ENCODE measurements at places on chromosomes 16 and 17.

GRCh38 chr17:17873450-17873991 is 36.7 kb upstream of the SREBF1 start:
- no peak for DNase-seq

DNA sequence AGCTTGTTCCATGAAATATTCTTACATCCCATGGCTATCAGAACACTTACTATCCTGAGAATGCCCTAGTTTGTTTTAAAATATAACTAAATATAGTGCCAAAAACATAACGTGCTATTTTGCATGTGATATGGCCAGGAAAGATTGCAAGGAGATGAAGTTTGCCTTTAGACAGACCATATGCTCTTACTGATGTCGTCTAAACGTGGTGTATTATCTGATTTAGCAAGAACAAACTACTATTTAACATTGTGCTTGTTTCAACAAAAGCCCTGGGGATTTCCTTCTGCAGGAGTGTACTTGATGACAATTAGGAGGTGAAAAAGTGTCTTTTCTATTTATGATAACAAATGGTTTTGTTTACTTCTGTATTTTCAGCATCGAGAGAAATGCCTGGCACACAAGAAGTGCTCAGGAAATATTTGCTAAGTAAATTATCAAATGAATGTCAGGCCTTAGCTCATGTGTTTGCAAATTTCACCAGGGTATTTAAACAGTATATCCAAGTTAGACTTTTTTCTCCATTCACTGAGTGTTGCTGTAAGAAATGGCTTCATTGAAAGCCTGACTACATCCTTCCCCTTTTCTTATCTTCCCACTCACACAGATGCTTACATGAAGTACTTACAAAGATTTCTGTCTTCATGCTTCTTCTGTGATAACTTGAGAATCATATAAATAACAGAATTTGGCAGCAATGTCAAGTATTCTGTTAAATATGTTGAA is 1033.6 kb downstream of the CDH8 start:
- no peak for DNase-seq

DNA sequence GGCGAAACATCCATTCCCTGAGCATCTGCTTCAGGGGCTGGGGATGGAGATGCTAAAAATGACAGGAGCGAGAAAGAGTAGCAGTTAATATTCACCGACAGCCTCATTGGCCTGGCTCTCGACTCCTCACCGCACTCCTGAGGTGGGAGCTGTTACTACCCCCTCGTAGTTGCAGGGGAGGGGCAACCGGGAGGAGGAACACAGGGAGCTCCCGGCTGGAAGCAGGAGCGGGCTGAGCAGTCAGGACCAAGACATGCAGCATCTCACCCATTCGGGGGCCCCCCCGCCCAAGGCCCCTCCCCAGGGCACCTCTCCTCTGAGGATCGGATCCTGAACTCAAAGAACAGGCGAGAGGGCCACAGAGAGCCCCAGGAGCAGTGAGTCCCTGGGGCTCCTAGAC is 4.5 kb upstream of the ACSF3 start:
- DNase-seq, result no peak

GRCh38 chr17:48929812-48930165 is 14.9 kb downstream of the SNF8 start:
- DNase-seq, result no peak

GRCh38 chr16:72189865-72190371 is 18.0 kb upstream of the PMFBP1 start:
- no peak for DNase-seq

DNA sequence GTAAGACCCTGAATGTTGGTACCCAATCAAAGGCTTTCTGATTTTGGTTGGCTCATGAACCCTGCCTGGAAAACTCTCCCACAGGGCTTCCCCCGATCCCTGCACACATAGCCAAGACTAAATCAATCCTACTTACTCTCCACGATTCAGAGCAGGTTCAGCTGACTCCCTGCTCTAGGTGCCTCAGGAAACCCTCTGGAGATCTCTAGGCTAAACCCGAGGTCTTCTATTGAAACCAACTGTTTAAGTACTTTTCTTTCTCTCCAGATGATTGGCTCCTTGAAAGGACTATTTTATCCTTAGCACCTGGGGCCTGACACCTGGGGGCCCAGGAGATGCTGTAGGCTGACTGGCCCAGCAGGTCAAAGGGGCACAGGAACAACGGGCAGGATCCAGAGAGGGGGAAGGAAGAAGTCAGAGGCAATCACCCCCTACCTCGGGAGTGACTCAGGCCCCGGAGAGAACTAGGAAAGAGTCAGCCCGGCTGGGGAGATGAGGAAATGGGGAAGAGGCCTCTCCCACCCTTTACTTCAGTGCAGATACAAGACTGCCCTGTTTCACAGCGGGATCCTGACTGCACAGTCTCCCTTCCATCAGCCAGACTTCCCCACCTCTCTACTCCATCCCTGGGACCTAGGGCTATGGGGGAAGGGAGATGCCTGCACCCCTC is 2.0 kb downstream of the TBC1D10B start:
- no peak for DNase-seq

- no peak for DNase-seq
Measured at GRCh38 chr17:78343543-78344201, 16.2 kb downstream of the SOCS3 start.

- no peak for DNase-seq
Measured at GRCh38 chr17:45135978-45136791, 698 bp downstream of the ACBD4 start.

DNA sequence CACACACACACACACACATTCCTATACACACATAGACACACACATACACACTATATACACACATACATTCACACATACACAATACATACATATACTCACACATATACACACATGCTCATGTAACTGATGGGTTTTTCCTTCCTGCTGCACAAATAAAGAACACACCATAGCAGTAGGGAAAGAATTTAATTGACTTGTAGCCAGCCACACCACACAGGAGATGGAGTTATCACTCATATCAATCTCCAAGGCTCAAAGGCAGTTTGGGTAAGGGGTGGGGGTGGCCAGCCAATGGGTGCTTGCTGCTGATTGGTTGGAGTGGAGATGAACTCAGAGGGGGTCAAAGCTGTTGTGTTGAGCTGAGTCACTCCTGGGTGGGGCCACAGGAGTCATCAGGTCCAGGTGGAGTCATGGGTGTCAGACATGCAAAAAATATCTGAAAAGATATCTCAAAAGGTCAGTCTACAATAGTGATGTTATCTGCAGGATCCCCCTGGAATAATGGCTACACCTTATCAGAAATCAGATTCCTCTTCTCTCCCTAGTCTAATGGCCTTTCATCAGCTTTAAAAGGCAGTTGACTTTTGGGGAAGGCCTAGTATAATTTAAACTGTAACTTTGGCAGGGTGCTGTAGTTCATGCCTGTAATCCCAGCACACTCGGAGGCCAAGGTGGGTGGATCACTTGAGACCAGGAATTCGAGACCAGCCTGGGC is 46.1 kb downstream of the WSB1 start:
- DNase-seq, result no peak

- DNase-seq, result no peak
Measured at GRCh38 chr17:33284022-33284421, 9.1 kb downstream of the ASIC2 start.

DNA sequence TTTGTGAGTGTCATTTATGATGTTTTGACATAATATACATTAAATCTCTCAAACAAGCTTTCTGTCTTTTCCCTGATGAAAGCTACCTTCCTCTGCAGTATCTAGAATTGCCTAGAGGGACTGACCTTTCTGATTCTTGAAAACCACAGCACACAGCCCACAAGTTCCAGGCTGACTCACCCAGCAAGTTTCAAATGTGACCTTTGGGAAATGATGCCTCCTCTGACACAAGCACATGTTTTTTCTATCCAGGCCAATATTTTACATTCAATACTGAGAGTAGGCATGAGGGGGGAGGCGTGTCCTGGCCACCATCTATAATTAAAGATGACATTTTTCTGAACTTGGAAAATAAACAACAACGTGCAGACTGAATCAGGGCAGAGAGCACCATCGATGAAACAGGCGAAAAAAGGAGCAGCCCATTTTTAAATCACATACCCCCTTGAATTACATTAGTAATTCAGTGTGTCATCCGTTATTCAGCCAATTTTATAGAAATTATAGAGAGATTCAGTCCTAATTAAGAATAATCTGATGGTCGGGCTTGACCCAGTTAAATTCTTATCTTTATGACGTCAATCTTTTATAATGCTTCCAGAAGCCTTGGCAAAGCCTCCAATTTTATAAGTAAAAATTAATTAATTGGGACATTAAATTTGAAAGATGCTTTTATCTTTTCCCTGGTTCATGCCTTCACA is 292.6 kb upstream of the CDH11 start:
- no peak for DNase-seq

GRCh38 chr16:88558457-88559442 is 11.5 kb upstream of the ZC3H18 start:
- DNase-seq, result no peak

- DNase-seq, result no peak
Measured at GRCh38 chr17:17696882-17697633, 15.8 kb downstream of the RAI1 start.

GRCh38 chr16:22890976-22891375 is 77.0 kb downstream of the HS3ST2 start:
- no peak for DNase-seq

DNA sequence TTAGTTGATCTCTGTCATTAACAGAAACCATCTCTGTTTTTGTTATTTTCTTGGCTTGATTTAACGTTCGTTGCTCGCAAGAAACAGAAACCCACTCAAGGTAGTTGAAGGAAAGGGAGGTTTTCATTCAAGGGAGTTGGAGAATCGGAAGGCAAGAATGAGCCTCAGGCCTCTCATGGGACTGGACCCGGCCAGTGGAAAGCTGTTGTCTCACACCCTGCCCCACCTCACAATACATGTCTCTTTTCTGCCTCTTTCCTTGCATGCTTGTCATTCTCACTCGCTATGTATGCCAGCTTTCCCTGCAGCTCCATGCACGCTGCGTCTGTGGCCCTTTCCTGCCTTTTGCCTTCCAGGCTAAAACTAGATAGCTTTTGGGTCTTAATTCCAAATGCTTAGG is 18.3 kb downstream of the DCAF7 start:
- DNase-seq, result no peak

DNA sequence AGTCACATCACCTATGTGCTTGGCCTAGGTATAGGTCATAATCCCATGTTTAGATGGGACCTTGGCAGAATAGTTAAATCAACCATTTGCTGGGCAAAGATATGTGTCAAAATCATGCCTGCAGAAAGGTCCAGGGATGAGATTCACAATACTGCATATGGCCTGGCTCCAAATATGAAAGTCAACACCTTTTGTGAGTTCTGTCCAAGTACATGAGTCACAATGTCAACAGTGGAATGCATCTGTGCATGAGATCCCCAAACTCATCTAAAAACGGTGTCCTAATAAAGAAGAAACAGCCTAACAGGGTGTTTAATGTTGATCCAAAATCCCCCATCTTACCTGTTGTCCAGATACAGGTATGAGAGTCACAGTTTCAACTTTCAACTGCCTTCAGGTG is 1847.5 kb downstream of the TP53TG3F start:
- no peak for DNase-seq

DNA sequence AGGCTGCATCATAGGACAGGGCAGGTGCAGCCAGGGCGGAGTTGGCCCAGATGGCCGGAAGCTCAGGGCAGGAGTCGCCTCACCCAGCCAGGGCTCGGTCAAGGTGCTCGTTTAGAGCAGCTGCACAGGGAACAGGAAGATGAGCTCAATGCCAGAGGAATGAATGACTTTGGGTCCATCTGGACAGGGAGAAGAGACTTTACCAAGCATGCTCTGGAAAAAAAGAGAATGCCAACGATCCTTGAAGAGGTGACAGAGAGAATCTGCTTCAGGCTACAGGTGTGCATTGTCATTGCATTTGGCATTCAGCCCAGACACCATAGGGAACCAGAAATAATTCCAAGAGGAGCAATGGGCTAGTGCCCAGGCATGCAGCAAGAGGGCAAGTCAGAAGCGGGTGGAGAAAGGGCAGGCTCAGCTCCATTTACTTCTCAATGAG is 6.7 kb upstream of the MPP3 start:
- DNase-seq, result no peak

DNA sequence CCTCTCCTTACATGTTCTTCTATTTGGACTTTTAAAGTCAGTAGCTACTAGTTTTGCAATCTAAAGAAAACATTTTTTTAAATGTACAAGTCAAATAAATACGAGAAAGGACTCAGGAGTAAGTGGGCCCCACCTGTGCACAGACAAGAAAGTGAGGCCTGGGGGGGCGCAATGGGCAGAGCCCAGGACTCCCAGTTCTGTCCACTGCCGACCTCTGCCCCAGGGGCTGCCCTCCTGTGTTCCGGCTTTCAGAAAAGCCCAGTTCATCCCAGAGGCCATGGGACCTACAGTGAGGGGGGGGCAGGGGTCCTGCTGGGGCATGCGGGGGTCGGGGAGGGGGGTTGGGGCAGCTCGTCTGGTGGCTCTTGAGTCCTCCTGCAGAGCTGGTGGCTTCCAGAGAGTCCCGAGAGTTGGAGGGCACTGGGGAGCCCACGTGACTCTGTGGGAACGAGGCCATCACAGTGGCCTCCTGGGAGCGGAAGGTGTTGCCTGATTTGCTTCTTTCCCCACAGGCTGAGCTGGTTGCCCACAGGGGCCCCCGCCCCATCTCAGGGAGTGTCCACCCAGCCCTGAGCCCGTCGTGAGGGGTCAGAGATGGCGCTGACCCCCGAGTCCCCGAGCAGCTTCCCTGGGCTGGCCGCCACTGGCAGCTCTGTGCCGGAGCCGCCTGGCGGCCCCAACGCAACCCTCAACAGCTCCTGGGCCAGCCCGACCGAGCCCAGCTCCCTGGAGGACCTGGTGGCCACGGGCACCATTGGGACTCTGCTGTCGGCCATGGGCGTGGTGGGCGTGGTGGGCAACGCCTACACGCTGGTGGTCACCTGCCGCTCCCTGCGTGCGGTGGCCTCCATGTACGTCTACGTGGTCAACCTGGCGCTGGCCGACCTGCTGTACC is 2.4 kb downstream of the UTS2R start:
- no peak for DNase-seq

GRCh38 chr17:20180661-20181060 is 171.5 kb downstream of the SPECC1 start:
- no peak for DNase-seq

DNA sequence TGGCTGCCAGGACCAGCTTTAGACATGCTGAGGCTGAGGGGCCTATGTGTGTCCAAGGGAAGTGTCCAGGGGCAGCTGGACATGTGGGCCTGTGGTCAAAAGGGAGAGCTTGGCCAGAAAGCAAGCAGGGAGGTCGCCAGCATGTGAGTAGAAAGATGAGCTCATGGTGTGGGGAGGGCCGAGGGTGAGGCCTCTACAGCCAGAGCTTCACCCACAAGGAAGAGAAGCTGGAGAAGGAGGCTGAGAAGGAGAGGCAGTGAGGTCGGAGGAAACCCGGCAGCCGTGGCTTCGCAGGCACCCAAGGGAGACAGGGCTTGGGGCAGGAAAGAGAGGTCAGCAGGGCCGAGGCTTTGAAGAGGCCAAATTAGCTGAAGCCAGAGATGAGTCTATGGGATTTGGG is 4.0 kb upstream of the HSD11B2 start:
- DNase-seq, result no peak

DNA sequence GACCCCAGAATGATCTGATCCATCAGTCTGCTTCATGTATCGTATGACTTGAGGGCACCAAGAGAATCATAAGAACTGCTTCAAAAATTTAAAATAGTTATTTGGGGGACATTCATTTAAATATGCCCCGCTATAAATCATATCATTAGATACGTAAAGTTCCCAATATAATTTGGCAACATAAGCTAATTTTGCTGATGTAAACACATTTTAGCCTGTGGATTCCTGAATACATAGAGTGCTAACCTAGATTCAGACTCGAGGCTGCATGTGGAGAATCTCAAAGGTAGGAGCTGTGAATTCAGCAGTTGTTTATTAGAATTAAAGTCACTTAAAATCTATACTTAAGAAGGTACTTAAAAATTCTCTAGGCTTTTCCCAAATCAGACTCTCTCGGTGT is 24.9 kb downstream of the ANKFN1 start:
- DNase-seq, result no peak

Measured in progenitor cell of endocrine pancreas (in vitro differentiated cells).